ENCODE measurements at places on chromosomes 7 and 10.

- peak; percentile 15 for DNase-seq
These were observed 786.7 kb downstream of the NRG3 start for GRCh38 chr10:82661701-82662100.

- DNase-seq = no peak
These were observed 197.4 kb downstream of the RNLS start for GRCh38 chr10:88385601-88386203.

DNA sequence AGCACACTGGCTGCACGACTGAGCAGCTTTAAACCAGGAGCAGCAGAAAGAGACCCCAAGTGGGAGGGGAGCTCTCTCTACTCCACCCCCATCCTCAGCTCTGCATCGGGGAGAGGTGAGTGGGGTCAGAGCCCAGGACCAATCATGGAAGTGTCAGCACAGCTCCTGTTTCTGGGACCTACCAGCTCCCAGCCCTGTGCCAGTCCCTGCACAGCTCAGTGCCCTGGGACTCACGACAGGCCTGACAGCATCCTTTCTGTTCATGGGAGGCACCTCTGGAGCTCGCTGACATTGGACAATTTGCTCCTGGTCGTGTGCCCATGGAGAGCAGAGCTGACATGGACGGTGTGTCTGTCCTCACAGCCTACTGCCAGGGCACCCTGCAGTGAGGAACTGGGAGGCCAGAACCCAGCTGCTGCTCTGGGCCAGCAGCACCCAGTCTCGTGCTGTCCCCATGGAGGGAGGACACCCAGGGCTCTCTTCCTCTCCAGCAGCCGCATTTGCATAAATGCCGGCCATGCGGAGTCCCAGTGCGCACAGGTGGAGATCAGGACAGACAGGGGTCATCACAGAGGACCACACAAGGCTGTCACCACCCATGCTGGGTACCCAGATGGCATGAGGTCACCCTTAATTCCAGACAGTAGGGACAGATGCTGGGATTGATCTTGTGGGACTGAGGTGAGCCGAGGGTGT lies 45.9 kb upstream of the MSMB start:
- DNase-seq = no peak

DNA sequence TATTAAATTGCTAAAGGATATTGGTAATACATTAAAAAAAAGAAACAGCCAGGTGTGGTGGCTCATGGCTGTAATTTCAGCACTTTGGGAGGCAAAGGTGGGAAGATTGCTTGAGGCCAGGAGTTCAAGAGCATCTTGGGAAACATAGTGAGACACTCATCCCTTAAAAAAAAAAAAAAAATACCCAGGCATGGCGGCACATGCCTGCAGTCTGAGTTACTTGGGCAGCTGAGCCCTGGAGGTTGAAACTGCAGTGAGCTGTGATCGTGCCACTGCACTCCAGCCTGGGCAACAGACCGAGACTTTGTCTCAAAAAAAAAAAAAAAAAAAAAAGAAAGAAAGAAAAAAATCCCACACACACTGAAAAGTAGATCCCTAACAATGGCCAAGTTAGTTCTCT lies 59.7 kb downstream of the MACC1 start:
- no peak for DNase-seq

- no peak for DNase-seq
These were observed 49.9 kb upstream of the TMEM26 start for GRCh38 chr10:61503051-61503450.

DNA sequence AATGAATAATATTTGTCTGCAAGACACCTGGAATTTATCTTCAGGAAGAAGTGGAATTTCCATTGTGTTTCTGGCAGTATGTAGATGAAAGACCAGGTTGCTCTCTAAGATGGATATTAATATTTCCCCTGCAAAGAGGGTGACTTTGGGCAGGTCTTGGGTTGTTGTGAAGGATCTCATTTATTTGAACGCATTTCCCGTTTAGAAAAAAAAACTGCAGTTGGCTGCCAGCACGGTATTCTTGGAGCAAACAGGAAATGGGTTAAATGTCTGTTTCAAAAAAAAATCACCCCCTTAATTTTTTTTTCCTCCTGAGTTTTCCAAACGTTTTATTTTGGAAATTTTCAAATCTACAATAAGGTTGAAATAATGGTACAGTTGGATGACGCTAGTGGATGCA lies 11.5 kb downstream of the EIF4H start:
- no peak for DNase-seq

GRCh38 chr10:36026081-36026480 lies 384.0 kb upstream of the FZD8 start:
- DNase-seq = no peak

DNA sequence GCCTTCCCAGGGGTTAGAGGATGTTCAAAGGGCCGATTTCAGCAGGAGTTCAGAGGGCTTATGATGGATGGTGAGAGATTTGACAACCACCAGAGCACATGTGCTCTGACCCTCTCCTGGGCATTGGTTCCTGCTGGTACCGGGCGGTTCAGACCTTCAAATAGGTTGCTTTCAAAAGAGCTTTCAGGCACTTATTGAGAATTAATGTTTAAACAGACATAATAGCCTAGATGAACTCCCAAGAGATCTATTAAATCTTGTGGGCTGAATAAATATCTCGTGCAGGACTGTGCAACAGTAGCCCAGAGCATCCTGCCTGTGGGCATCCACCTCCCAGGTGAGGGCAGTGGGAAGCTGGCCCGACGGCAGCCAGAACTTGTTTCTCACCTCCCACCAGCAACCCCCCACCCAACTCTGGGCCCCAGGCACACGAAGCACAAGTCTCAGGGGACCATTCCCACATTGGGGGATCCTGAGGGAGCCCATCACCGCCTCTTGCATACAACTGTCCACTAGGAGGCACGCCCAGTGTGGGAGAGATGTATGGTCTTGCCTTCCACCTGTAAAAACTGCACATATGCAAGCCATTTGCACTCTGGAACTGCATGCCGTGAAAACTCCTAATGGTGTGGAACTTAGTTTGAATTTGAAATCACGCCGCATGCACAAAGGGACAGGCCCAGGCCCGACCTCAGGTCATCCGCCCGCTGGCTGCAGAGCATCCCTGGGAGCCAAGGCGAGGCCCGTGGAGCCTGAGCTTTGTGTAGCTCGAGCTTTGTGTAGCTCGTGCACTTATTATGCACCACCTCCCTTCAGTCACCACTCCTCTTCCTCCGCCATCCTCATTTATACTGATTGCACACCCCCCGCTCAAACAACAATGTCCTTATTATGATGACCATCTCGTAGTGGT lies 147.8 kb downstream of the ADCY1 start:
- DNase-seq = no peak

DNA sequence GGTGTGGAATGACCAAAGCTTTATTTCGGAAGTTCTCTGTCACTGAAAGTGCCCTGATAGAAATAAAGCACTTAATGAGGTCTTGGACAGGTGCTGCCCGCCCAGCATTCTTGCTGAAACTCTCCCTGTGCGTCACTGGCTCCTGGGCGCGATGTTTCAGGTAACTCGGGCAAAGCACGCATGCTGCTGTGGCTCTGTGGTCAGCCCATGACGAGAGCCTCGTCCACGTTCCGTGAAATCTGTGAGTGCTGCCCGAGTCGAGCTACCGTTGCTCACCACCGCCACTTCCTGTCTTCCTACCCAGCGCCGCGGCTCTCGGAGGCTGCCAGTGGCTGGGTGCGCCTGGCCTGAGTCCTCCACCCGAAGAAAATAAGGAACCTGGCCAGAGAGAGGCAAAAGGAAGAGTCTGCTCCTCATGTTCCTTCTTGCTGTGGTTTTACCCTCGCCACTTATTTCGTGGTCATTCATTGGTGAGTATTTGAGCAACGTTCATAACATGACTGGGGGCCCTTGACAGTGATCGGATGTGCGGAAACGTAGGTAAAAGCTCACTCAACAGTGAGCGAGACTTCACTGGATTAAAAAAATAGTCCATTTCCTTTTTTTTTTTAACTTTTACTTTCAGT lies 95.5 kb downstream of the MAP3K8 start:
- no peak for DNase-seq

DNA sequence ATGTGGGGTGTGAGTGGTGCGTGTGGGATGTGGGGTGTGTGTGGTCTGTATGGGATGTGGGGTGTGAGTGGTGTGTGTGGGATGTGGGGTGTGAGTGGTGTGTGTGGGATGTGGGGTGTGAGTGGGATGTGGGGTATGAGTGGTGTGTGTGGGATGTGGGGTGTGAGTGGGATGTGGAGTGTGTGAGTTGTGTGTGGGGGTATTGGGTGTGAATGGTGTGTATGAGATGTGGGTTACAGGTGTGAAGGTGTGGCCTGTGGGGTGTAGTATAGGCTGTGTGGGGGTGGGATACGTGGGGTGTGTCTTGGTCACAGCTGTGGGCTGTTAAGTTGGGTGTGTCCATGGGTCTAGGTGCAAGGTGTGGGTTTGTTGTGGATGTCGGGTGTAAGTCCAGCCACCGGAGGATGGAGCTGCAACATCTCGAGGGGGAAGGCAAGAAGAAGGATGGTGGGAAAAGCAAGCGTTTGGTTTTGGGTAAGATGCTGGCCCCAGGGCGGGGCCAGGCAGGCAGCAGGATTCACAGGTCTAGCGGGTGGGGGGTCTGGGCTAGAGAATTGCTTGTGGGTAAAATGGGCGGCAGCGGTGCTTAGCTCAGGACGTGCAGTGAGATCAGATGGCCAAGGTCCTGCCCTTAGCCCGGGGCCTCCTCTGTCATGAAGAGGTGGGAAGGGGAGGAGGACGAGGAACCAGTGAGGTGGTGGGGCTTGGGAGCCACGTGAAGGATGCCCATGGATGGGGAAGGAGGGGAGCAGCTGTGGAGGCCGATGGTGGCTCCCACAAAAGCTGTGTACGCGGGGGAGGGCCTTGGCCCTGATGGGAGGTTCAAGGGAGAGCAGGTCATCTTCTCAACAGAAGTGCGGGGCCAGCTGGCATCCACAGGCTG lies 60.1 kb downstream of the CFAP46 start:
- DNase-seq = no peak

DNA sequence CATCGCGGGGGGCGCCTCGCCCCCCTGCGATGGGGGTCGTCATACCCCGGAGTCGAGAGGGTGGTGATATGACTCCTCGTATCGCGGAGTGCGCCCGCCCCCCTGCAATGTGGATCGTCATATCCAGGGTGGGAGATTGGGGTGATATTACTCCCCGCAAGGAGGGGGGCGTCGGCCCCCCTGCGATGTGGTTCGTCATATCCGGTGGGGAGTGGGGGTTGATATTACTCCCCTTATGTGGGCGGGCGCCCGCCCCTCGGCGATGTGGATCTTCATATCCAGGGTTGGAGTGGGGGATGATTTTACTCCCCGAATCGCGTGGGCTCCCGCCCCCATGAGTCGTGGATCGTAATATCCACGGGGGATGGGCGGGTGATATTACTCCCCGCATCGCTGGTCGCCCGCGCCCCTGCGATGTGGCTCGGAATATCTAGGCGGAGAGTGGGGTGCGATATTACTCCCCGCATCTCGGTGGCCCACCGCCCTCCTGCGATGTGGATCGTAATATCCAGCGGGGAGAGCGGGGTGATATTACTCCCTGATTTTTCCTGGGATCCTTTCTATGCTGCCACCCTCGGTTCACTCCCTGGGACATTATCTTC lies 36.9 kb downstream of the MEIG1 start:
- DNase-seq = no peak

DNA sequence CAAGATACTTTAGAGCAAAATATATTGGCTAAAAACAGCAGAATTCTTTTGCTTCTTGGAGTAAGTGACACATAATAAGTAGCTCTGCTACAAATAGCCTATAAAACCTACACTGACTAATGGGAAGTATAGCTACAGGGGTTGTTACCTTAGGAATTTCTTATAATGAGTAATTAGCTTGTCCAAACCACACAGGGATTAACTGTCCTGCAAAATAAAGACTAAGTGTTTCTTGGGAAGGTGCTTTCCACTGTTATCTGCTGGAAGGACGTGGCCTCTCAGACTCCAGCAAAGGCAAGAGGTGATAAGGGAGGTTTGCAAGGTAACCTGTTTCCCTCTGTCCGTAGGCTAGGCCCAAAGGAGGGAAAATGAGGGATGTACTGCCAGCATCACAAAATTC lies 302.4 kb downstream of the DOCK4 start:
- DNase-seq = no peak

- no peak for DNase-seq
These were observed 13.9 kb upstream of the CUZD1 start for GRCh38 chr10:122859527-122859926.

DNA sequence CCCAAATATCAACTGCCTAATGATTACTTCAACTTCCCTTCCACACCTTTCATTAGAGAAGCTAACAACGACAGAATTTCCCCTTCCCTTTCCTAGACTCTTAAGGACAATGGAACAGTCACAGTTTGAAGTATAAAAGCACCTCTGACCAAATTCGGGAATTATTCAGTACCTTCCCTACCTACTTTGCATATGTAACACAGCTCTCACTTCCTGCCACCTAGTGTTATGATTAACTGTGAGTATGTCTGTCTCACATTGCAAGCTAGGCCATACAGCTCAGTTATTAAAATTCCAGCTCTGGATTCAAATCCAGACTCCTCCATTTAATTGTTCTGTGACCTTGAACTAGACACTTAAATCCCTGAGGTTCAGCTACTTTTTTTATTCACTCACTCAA lies 44.8 kb upstream of the HPSE2 start:
- no peak for DNase-seq

DNA sequence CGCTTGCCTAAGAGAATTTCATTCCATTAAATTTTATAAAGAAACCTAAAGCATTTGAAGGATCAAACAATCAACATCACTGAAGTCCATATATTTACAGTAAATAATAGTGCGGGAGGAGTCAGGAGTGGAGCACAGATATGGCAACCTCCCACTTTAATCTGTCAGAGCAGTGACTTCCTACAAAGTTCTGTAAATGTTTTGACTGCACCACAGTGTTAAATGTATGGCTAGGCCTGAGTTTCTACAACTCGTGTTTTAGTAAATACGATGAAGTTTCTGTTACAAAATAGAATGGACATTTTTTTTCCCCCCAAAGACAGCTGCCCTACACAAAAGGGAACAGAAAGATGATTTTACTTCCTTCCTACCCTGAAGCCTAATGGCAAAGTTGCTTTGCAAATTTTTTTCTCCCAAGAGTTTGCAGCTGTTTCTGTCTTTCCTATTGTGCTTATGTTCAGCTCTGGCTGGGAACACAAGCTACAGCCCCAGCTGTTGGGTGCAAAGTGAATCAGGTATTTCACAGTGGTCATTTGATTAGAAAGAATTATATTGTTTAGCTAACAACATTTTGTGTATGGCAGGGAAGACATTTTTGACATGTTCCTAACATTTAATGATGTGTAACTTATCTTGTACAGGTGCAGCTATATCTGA lies 62.1 kb downstream of the MET start:
- no peak for DNase-seq

Measured in right lung (tissue), 10 donors.